ENCODE measurements at places on chromosomes 11 and 22.

DNA sequence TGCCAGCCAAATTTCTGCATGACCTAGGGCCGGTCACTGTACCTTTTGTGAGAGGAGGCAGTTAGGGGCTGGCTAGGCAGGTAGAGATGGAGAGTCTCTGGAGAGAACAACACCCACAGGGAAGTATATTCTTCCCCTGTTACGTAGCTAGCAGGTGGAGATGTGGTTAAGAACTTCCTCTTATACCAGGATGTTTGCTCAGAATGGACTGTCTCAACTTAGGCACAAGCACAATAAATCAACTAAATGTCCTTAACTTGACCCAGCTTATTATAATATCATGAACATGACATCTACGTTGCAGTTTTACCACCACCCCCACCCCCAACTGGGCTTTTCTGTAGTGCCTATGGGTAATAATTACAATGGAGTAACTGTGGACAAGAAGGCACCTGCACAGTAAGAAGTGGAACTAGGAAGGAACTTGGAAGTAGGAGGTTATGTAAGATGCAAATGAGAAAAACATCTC lies 60.7 kb upstream of the MPEG1 start:
- DNase-seq, result no peak

- DNase-seq, result peak; percentile 66
Observed at GRCh38 chr11:64885367-64886286, 7.2 kb upstream of the EHD1 start.

GRCh38 chr11:100703801-100704575 lies 16.9 kb downstream of the ARHGAP42 start:
- DNase-seq, result no peak

DNA sequence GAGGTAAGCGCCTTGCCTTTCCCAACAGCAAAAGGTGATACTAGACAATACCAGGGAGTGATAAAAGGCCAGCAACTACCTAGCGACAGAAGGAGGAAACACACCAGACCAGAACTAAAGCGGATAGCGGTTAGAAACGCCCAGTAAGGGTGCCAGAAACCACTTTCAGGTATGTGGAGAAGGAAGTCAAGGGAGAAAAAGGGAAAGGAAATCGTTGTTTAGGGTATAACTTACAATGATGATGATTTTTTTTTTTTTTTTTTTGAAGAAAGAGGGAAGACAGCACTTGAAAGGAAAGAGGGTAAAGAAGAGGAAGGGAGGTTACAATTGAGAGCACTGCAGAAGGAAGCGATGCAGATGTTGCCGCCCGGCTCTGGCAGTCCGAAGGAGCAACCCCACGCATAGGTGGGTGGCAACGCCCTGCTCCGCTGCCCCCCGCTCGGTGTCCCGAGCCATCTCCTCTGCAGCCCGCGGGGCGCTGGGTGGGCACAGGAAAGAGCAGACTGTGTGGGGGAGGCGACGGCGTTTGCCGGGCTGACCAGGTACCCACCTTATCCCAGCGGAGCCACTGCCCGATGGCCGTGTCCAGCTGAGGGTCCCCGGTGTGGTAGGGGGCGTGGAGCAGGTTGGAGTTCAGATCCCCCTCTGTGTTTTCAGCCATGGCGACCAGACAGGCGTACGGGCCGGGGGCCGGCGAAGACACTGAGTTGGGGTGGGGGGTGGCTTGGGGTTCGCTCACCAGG lies 561 bp downstream of the PGM2L1 start:
- DNase-seq, result peak; percentile 22

DNA sequence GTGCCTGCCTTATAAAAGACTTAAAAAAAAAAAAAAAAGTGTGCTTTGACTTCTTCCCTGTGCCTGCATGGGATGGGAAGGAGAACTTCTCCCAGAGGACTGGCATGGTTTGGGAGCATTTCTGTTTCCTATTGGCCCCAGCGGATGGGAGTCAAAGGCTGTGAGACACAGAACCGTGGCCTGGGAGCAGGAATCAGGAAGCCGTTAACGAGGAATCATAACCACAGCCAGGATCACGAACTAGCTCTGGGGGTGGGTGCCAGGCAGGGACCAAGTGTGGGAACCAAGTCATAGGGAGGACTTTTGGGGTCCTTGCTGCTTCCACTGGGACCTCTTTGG lies 526 bp downstream of the C1QTNF6 start:
- peak; percentile 51 for DNase-seq

- DNase-seq, result no peak
Observed at GRCh38 chr11:76310832-76311595, 69.9 kb downstream of the THAP12 start.

- no peak for DNase-seq
Observed at GRCh38 chr11:35709376-35709775, 46.8 kb downstream of the TRIM44 start.

GRCh38 chr11:94705891-94706615 lies 62.1 kb upstream of the AMOTL1 start:
- no peak for DNase-seq

DNA sequence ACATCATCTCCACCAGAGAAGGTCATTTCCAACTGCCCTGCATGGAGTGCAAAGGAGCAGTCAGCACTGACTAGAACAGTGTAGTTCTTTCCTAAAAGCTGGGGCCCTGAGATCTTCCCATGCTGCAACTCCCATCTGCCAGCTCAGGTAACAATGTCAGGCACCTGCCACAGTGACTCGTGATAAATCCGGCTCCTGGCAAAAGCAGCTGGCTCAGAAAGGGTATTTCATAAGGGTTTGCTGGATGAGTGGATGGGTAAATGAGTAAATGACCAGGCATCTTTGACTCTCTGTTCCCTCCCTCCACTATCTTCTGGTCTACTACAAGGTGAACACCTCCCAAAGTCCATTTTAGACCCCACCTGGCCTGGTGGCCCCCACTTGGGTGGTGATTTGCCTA lies 403.6 kb downstream of the NXPE2 start:
- DNase-seq, result no peak

DNA sequence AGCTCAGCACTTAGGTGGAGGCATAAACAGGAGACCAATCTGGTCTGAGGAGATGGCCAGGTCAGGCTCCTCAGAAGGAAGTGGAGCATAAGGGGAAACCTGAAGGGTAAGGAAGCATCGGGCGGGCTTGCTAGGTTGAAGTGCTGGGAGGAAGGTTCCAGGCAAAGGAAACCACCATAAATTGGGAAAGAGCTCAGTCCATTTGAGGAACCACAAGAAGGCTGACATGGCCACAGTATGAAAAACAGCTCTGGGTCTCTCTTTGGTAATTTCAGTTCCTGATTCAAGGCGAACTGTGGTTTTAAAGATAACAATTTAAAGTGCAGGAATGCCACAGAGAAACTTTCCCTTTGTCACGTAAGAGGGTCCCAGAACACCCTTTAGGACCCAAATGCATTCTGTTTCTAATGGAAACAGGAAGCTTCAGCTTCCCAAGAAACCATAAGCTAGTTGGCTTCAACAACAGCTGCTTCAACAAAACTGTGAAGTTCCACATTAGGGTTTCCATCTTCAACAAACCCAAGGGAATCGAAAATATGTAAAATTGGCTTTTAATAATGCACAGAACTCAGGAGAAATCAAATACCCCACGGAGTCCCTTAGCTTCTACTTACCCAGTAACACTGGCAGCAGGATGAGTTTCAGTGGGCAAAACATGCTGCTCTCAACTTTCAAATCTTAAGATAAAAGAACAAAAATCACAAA lies 10.4 kb downstream of the JAML start:
- no peak for DNase-seq

GRCh38 chr22:27226666-27227065 lies 569.3 kb downstream of the MIAT start:
- no peak for DNase-seq

DNA sequence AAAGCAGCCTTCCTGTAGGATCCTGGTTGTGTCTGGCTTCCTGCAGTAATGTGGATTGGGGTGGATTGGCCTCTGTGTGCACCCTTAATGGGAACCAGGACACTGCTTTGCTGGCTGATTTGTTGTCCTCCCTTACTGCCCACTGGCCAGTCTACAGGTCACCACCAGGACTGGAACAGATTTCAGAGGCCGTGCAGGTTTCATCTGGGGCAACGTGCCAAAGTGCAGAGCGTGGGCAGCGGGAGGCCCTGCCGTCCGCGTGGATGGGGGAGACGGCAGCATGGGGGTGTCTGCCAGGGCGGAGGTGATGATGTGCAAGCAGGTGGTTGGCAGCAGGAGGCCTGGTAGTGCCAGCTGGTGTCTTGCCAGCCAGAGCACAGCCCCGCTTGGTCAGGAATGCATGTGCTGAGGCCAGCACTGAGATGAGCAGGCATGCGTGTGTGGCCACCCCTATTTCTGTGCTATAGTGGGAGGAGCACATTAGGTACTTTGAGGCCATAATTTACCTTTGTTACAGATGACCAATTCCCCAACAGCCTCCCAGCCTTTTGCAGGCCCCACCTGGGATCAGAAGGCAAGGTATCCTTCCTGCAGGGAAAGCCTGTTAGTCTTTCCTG lies 24.3 kb downstream of the BCR start:
- DNase-seq, result no peak

DNA sequence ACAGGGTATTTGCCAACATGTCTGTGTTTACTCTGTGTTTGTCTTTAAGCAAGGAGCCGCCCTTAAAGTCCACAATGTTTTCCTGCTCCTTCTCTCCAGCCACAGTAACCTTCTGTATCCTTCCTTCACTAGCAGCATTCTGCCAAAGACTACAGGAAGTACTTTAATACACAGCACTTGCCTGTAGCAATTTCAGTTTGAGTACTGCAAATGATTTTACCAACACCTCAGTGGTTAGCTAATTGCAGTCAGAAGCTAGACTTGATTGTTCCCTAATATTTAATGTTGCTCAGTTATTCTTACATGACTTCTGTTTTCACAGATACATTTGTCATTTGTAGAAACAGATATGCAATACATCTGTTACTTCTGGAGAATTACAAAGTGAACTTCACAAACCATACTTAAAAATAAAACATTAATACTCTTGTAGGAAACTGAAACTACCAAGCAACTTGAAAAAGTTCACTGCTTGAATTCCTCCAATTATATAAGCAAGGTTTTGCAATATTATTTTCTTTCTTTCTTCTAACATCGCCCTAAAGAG lies 69.1 kb downstream of the FCHSD2 start:
- DNase-seq, result no peak

DNA sequence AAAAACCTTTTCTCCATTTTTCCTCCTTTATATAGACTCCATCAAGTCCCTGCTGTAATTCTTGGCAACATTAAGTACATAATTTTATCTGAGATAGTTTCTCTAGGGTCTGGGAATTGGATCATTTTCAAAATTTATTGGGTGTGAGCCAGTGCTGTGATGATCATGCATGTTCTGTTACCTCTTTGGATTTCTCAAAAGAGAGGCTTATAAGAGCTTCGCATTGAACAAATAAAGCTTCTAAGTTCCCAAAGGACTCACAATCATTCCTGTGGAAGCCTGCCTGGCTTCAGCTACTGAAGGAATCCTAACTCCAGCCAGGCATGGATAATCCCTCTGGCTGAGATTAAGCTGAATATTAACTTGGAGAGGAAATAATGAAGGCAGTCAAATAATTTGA lies 208.5 kb downstream of the RAB38 start:
- DNase-seq, result no peak

DNA sequence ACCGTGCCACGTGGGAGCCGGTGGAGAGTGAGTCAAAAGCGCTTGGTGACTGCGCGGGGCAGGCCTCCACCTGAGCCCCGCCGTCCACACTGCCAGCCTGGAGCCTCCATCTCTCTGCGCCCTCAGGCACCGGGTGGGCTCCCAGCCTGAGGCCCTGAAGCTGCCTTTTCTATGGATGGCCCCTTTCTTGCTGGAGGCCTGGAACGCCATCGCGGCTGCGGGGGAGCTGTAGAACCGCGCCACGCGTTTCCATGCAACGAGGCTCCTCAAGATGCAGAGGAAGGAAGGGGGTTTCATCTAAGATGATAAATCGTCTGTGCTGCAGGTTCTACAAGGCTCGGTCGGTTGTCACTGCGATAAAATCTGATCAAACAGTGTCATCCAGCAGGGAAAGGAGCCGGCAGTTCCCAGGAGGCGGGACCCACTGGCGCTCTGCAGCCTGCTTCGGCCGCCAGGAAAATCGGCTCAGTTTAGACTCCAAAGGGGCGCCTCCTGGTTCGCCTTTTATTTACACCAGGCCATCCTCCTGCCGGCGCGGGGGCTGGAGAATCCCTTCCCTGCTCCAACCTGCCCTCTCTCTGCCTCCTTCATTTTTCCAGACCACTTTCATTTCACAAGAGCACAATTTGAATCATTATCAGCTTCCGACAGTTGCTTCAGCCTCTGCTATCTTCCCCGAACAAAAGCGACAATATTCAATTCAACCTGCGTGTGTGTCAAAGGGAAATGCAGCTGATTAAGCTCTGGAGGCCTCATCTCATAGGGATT lies 624.4 kb downstream of the BRD1 start:
- DNase-seq, result no peak

DNA sequence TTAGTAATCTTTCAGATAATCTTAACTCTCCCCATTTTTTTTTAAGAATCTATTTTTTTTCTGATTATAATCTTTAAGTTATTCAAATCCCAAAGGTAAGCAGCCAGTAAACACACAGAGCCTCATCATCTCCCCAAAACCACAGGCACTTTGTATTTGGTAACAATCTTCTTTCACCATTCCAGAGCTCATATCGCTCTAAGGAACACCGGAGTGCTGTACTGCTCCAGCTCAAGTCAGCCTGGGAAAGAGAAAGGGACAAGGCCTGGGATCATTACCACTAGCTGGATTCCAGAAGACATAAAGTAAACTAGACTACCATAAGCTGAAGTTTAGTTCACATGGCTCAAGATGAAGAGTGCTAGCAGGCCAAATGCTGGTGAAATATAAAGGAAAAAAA lies 73.0 kb upstream of the APOA1 start:
- DNase-seq, result no peak

DNA sequence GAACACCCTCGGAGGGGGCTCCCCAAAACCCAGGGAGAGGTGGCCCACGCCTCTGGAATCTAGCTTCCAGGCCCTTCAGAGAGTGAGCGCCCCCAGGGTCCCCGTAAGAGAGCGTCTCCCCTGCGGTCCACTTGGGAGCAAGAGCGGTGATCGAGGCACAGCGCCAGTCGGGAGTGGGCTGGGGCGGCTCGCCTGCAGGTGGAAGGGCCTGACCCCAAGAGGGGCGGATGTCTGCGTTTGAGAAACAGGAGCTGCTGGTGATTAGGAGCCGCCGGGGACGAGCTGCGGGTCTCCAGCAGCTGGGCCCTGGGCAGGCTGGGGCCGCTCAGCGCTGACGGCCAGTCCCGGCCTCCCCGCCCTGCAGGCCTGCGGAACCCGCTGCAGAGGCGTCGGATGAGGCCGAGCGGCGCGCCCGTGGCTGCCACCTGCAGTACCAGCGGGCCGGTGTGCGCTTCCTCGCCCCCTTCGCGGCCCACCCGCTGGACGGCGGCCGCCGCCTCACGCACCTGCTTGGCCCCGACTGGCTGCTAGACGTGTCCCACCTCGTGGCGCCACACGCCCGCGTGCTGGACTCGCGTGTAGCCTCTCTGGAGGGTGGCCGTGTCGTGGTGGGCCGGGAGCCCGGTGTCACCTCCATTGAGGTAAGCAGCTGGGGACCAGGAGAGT lies 10.0 kb downstream of the TMEM132A start:
- no peak for DNase-seq

DNA sequence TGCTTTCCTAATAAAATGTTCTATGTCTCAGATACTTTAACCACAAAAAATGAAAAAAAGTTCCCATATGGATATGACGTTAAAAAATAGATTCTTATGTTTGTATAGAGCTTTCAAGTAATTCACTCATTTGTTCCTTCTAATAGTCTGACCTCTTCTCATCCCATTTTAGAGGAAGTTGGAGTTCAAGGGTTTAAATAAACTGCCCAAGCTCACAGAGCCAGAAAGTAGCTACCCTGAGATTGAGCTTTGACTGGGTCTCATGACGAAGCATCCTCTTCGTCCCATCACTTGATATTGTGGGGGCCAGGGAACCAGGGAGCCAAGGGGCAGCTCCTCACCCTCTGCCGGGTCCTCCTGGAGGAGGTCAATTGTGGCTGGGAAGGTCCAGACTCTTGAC lies 116.3 kb downstream of the CCDC81 start:
- no peak for DNase-seq

Measured in hepatic stellate cell (primary cell).